Psoas muscle (tissue), 8 donors: ENCODE measurements at places on chromosomes 2 and 18. TPM values are rescaled to one million over a fixed set of nuclear protein-coding genes. Genes with fewer than 3 reads are reported as not detected.

GRCh38 chr18:31061945-31062344, 19.4 kb upstream of the DSC3 start:
- DNase-seq: no peak

GRCh38 chr2:198072655-198073054, 268.3 kb downstream of the PLCL1 start:
- DNase-seq: no peak

Gene ARHGAP28
- 6.0 TPM for total RNA-seq

Gene PDCD1
- 0.20 TPM for total RNA-seq

DNA sequence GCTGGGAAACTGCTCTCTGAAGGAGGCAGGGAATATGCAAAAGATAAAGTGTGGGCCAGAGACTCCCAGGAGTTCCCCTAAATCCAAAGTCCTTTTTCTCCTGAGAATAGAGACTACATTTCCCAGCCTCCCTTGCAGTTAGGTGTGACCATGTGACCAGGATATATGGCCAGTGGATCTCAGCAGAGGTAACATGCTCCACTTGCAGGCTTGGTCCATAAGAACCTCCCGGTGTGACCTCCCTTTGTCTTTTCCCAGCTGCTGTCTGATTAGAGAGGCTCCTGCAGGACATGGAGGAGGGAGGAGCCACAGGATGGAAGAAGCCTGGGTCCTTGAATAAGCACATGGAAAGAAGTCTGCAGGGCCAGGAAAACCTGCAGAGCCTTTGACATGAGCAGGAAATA, 76.2 kb downstream of the TGFA start:
- DNase-seq: no peak
